ENCODE measurements at places on chromosomes 4 and X. TPM values are rescaled to one million over a fixed set of nuclear protein-coding genes. Genes with fewer than 3 reads are reported as not detected.
A peak's percentile ranks its signal among the peaks of the same experiment; 100 is the strongest.

Gene PIR
- 18.7 TPM for total RNA-seq

Gene NDUFA1
- total RNA-seq = 87.8 TPM

Gene SMS
- total RNA-seq = 91.4 TPM

Gene GUCY1B1
- total RNA-seq = 13.2 TPM

Gene GLOD5
- not detected for total RNA-seq

Gene GNRHR
- not detected for total RNA-seq

Gene KLF8
- total RNA-seq = 0.18 TPM

Gene JCHAIN
- not detected for total RNA-seq

Gene SSX3
- total RNA-seq = not detected

DNA sequence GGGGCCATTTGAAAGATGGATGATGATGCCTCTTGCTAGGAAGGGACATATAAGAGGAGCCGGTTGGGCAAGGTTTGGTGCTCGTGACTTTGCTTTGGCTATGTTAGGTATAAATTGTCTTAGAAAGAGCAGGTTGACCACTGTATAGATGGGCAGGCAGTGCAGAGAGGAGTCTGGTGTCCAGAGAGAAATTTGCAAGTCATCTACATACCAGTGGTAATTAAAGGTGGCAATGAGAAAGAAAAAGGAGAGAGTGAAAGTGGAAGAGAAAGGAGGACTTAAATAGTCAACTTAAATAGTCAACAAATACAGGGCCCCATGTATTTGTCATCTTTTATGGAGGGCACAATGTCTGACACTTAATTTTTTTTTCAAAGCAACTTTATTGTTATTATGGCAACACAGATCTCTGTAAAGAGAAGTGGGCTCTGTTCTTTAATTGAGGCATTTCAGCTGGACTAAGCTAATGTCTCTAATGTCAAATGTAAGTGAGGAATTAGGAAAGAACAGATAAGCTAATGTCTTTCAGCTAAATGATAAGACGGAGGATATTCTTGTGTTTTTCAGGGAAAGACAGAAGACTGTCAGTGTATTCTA is 75.4 kb upstream of the ANXA3 start:
- no peak for DNase-seq

DNA sequence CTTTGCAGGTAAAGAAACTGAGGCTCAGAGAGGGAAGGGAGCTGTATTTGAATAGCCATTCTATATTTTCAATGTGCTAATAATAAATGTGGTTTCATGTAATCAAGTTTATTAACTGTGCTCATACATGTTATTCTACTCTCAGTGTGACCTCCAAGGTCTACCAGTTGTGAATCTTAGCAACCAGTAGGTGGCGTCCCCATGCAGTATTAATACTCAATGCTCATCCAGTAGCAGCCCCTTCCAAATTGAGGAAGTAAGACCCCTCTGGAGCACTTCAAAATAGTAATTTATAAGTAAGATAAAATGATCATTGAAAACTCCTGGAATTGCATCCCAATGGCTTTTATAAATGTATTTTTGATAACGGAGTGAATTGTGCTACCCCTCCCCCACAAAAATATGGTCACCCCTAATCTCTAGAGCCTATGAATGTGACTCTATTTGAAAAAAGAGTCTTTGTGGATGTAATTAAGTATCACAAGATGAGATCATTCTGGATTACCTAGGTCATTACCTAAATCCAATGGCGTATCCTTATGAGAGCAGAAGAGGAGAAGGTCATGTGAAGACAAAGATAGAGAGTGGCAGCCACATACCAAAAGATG is 20.4 kb upstream of the SEPSECS start:
- DNase-seq = no peak

- DNase-seq = no peak
Measured at GRCh38 chrX:30196322-30196721, 19.0 kb upstream of the MAGEB2 start.

DNA sequence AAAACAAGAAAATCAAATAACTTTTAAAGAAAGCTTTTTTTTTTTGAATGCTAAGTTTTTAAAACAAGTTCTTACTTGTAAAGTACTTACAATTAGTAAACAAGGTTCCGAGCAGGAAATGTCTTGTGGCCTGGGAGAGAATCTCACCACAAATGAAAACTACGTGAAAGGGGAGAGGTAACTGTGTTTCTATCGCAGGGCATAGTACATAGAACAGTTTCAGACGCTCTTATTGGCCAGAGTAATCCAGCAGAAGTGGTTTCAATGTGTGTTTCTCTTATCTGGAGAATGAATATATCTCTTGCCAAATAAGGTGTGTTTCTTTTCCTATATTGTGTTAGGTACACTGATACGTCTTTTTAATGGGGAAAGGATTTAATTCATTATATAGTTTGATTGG is at the start of gene PLAC8:
Gene PLAC8, minus strand, starts transcription at position 154 of the 400 bp plus-strand sequence. CDS start 6,808 bp downstream, outside the sequence.
- DNase-seq = no peak

DNA sequence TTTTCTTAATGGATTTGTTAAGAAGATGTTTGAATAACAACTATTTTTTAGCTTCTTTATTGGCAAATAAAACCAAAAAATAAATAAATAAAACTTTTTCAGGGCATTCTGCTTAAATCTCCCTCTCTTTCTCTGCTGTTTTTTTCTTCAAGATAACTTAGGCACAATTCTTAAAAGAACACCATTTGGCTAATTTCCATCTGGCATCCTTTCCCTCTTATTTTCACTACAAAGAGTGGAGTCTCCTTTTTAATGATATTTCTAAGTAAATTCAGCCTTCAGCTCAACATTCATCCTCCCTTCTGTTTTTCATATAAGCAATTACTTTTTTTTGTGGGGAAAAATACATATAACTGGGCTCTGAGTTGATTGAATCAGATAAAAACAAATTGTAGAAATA is 88.1 kb downstream of the PCDH7 start:
- DNase-seq = no peak

DNA sequence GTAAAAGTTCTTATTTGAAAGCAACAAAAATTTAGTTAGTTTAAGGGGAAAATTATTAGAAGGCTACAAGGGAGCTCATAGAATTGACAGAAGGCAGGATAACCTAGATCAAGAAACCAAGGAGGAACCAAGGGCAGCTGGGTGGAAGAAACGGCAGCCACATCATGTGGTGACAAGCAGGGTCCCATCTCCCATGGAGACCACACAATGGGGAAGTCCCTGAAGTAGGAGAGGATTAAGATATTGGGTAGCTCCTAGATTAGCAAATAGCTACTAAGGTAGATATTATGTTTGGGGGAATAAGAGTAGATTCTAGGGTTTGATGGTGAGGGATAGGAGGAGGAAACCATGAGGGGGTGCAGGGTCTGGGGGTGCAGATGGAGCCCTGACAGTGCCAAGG is 48.0 kb upstream of the TMEM154 start:
- DNase-seq = no peak

- no peak for DNase-seq
Measured at GRCh38 chrX:86322913-86323312, 174.7 kb downstream of the DACH2 start.

DNA sequence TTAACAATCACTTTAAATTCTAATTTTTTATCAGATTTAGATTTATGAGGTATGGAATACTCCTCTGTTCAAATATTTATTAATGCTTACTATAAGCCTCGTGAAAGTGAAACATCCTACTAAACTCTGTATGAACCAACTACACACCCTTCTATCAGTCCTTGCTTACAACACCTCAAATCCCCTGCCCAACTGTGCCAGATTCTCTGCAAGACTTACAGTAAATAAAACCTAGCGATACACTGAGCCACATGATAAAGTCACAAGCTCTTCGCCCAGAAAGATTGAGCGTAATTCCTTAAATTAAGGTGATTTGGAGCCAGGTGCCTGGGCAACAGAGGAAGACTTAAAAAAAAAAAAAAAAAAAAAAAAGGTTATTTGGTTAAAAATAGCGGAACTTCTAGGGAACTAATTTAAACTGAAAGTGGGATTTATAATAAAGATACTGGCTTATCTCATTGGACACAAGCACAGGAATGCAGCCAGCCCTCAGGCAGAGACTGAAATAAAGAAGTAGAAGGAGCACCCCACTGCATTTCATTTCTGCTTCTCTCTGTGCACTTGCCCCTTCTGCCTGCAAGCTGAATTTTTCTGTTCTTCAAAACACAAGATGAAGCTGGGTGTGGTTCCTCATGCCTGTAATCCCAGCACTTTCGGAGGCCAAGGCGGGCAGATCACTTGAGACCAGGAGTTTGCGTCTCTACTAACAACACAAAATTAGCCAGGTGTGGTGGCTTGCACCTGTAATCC is 17.5 kb upstream of the C4orf36 start:
- no peak for DNase-seq

DNA sequence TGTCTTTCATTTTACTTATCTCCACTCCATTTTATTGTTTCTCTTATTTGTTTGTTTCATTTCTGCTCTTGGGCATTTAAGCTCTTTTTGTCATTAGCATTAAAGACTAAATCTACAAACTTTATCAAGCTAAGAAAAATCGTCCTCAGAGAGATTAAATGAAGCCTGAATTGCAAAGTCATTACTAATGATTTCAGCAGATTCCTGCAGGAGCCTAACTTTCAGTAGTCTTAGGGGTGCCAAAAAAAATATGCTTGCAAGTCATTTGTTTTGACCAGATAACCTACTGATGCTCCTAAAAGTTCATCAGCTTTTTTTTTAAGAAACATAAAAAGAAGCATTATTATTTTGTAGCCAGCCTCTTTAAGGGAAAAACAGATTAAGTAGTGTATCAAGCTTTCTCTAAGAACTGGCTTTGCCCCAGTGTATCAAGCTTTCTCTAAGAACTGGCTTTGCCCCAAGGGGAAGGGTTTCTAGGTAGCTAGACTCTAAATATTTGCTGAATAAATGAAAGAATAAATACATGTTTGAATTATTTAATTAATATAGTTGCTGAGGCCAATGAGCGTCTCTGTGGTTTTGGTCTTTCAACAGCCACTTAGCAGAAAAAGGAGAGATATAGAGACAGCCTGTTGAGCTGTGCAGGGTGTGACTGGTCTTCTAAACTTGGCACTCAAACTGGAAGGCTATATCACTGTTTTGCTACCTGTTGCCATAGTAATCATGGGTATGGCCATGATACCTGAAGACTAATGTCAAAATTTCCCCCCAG is 174.2 kb downstream of the BTC start:
- DNase-seq = no peak

- no peak for DNase-seq
Measured at GRCh38 chrX:33138677-33139249, 72.6 kb downstream of the DMD start.

GRCh38 chr4:84849051-84849640 is 117.3 kb downstream of the WDFY3 start:
- no peak for DNase-seq

GRCh38 chr4:176090115-176090514 is 24.5 kb downstream of the WDR17 start:
- no peak for DNase-seq

DNA sequence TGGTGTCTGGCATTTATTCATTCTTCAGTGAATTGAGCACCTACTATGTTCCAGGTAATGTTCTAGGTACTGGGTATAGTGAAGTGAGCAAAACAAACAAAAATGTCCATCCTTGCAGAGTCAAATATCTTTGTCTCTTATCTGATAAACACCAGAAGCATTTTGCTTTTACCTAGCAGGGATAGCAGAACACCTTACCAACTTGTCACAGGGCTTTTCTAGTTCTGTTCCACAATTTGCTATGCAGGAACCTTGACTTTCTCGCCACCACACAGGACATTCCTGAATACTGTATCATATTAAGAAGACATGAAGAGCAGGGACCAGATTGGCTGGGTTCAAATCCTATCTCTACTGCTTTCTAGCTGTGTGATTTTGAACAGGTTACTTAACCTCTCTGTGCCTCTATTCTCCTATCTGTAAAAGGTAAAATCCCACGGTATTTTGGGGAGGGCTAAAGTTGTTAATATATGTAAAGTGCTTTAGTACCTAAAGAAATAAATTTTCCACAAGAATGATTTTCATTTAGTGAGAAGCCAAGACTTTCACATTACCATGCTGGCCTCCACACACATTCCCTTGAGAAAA is 214.5 kb upstream of the S100G start:
- no peak for DNase-seq

- DNase-seq = peak; percentile 93
Measured at GRCh38 chr4:1809754-1810502, 16.8 kb downstream of the FGFR3 start.

- DNase-seq = no peak
Measured at GRCh38 chrX:42432552-42432951, 345.4 kb downstream of the PPP1R2C start.

DNA sequence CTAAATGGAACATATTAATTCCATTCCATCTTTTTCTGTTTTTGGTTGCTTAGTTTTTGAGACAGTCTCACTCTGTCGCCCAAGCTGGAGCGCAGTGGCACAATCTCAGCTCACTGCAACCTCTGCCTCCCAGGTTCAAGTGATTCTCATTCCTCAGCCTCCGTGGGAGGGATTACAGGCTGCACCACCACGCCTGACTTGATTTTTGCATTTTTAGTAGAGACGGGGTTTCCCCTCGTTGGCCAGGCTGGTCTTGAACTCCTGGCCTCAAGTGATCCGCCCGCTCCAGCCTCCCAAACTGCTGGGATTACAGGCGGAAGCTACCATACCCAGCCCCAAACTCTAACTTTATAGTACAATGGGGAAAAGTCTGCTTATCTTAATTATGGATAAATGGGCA is 11.2 kb downstream of the HNRNPD start:
- DNase-seq = no peak

DNA sequence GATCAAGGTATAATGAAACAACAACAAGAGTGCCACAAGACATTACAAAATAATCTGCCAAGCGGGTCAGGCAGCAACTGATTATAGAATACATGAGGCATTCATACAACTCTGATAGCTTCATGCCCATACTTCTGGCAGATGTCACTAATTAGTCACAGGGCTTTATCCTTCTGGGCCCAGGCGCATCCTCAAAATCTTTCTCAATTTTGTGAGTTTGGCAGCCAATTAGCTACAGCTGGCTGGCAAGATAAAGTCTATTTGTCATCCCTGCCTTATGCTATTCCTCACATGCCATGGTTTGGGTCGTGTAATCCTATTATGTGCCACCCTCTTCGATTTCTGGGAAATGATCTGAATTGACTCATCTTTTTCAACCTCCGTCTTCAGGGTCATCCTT is 254.3 kb downstream of the PACRGL start:
- no peak for DNase-seq

DNA sequence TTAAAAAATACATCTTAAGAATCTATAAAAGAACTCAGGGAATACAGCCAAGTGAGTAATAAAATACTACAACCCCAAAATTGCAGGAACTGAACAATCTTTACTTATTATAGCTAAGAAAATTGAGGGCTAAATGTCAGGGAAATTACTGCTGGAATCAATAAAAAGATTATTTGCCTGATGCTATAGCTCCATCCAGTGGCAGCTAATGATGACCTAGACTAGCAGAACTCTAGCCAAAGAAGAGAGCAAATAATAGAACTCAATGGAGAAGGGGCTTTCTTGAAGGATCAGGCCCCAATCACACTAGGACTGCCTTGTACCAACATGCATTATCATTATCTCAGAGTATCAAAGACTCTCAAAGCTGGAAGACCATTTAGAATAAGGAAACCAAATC is 85.0 kb upstream of the FAM241A start:
- no peak for DNase-seq

DNA sequence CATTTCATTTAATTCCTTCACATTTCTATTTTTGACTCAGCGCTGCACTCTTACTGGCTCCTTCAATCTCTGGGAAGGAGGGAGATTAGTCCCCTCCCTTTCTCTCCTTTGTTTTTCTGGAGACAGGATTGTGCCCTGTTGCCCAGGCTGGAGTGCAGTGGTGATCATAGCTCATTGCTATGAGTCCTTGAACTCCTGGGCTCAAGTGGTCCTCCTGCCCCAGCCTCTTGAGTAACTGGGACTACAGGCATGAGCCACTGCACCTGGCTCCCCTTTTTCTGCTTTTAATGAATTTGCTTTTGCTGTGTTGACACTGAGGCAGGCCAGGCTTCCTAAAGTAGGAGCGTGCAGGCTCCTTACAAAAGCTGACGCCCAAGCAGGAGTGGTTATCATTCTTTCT is 10.5 kb downstream of the TBC1D14 start:
- no peak for DNase-seq

Measured in osteocyte (in vitro differentiated cells).